ENCODE measurements at places on chromosomes 5 and 9.

GRCh38 chr5:54171645-54172384 lies 138.6 kb downstream of the ARL15 start:
- DNase-seq = peak; percentile 2

GRCh38 chr5:131973089-131973712 lies 27.7 kb upstream of the MEIKIN start:
- DNase-seq = no peak

DNA sequence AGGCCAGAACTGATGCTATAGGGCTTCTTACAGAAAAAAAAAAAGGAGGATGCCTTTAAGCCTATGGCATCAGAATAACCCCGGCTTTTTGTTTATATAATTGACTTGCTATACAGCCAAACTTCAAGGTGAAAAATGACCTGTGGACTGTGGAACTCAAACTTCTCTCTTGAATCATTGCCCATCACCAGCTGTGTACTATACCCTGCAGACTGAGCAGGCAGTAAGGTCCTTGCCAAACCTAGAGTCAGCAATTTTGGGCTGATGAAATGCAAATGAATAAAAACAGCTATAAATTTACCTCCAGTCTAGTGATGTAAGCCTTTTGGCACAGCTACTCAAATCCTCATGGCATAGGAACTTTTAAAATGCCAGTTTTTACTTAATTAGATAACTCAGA lies 44.5 kb upstream of the PPP3R2 start:
- DNase-seq = no peak

- DNase-seq = no peak
Observed at GRCh38 chr5:9437741-9438240, 108.1 kb downstream of the SEMA5A start.

GRCh38 chr9:137924169-137924568 lies 46.6 kb downstream of the CACNA1B start:
- no peak for DNase-seq

GRCh38 chr9:128107468-128108268 lies 19.9 kb downstream of the PTGES2 start:
- DNase-seq = no peak

- no peak for DNase-seq
Observed at GRCh38 chr9:83509402-83509801, 28.8 kb downstream of the FRMD3 start.

GRCh38 chr5:65198456-65199120 lies 283.1 kb downstream of the ADAMTS6 start:
- DNase-seq = no peak

DNA sequence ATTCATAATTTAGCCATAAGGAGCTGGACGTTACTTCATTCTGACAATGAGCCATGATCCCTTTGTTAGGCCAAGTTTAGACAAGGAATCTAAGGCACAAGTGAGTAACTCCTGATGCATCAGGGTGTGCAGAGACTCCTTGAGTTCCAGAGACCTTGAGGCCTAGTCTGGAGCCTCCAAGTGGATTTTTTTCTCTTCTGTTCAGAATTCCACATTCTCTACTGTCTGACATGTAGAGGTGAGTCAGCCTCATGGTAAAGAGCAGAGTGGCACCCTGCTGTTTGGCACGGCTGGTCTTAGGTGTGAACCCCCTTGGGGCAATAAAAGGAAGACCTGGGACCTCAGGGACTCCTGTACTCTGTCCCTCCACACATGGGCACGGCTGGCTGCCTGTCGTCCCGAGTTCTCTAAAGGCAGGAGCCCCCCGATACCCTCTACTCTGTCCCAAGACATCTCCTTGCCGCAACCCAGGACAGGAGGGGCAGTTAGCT lies 22.0 kb upstream of the TGFBI start:
- DNase-seq = no peak

DNA sequence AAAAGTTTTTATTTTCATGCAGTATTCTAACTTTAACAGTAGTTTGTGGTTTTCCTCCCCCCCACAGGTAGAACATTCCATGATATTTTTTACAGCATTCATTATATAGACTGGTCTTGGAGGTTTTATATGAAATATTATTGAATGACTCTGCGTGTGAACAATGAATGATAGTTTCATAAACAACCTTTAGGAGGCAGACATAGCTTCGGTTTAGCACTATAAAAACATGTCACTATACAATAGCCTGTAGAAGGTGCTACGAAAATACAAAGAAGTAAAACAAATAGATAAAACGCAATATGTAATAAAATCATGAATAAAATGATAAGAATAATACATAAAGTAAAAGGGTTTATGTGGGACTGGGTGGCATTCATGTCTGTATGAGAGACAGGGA lies 8.5 kb downstream of the KLF4 start:
- DNase-seq = no peak

DNA sequence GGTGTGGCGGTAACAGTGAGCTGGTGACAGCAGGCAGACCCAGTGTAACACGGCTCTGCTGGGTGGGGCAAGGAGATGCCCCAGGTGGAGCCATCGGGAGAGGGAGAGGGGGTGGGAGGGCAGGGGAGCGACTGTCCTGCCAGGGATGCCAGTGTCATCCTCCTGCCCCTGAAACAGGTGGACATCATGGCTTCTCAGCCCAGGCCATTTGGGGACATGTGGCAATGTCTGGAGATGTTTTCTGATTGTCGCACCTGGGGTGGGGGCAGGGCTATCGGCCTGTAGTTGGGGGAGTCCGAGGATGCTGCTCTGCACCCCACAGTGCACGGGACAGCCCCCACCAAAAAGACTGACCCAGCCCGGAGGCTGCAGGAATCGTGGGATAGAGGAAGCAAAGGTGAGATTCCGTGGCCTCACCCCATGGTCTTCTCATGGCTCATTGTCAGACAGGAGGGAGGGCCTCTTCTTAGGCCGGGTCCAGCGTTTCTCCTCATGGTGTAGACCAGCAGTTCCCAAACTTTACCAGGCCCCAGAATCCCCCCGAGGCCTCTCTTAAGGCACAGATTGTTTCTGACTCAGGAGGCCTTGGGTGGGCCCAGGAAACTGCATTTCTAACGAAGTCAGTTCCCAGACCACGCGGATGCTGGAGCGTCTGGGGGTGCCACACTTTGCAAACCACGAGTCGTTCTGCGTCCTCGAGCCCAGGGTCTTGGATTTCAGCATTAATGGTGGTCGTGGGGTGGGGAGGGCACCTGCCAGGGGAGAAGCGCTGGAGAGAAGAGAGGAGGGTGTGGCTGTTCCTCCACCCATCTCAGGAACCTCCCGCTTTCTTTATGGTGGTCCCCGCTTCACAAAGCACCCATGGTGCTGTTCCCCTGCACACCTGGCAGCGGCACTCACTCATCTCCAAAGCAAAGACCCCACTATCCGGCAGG lies 11.0 kb downstream of the COL5A1 start:
- DNase-seq = no peak

GRCh38 chr9:93039976-93040375 lies 18.5 kb upstream of the SUSD3 start:
- DNase-seq = no peak

GRCh38 chr9:109256336-109256735 lies 64.5 kb downstream of the EPB41L4B start:
- no peak for DNase-seq

- no peak for DNase-seq
Observed at GRCh38 chr5:117220730-117221129, 646.1 kb upstream of the SEMA6A start.

DNA sequence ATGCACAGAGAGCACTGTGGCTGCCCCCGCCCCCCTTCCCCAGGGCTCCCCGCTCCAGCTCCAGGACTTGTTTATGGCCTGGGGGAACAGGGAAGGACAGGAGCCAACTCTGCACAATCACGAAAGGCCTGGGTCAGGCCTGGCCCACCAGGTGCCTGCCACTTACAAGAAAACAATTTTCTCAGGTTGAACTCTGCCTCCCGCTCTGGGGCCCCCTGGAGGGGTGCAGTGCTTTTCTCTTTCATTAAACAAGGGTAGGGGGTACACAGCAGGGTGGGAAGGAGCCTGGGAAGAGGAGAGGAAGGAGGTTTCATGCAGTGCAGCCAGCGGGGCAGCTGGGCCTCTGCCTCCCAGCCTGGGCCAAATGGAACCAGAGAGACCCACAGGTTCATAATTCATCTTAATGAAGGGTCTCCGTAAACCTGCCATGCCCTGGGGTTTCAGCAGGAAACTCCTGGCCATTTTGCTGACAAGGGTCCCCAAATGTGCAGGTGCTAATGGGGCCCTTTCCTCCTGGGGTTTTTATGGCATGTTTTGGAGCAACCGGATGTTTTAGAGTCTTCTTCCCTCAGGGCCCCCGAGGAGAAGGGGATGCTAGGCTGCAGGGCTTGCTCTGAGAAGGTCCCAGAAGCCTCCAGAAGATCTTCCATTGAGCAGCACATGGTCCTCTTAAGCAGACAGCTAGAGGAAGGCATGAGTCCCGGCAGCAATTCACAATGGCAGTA lies 219.8 kb downstream of the SLIT3 start:
- DNase-seq = no peak

DNA sequence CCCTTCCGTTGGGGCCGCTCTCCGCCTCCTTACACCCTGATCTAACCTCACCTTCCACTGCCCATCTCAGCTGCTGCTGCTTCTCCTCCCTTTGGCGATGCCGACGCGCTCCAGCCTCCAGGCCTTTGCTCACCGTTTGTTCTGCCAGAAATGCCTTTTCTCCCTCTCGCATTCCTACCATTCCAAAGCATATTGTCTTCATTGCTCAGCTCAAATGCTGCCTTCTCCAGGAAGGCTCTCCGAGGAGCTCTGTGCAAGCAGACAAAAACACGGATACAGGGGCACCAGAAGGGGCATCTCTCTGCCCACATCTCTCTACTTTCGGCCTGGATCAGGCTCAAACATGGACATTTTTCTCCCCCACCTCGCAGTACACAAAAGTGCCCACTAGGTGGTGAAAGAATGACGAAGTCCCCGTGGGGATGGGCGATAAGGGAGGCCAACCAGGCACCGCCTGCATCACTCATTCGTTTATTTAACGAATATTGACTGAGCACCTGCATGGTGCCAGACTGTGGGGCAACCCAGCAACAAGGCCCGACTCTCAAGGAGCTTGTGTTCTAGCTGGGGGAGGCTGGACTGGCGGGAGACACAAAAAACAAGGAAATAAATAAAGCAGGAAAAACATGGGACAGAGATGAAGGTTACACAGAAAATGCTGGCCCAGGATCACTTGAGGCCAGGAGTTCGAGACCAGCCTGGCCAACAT lies 7.3 kb upstream of the GRHPR start:
- DNase-seq = peak; percentile 69

DNA sequence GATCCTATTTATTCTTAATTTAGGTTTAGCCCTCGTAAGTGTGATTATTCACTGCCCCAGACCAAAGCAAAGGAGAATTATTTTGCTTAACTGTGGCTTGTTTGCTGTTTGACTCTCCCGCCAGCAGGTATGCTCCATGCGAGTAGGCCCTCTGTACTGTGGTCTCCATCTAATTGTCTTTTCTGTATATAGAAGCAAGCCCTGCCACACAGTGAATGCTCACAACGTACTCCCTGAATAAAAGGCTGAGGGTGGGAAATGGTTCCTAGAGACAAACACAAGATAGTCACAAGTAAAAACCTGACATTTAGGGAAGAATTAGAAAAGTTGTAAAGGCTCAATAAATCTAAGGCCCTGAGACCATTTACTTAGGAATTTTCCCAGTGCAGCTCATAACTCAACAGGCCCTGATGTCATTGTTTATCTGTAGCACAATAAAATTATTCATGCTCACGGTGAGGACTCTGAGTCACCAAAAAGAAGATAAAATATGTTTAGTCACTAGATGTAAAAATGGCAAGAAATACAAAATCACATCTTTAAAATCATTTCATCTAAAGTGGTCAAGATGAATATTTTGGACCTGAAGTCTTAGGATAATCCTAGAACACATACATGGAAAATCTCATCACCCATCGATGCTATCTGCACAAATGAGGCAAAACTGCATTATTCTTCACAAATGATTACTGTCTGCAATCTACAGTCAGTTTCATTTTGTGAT lies 473.2 kb downstream of the ENC1 start:
- DNase-seq = no peak

DNA sequence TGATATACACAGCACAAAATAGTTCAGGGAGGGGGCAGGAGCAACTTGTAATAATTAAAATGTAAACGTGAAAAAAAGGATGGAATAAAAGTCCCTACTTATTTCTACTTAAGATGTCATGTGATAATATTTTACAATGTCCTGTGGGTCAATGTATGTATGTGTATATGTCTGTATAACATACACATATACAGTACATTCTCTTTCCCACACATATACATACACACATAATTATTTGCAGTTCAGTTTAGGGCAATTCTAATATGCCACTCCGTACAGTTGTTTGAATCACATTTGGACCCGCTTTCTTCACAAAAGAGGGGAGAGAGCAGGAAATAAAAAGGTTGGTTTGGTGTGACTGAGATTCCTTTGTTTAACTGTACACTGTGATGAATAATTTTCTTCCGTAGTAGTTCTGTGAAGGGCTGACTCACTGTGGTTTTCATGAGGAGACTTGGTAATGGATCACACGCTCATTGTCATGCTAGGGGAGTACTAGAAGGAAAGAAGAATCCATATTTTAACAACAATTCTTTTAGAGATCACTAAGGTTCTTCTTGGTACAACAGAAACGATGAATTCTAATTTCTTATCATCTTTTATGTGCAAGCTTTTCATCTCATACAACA lies 26.2 kb upstream of the ACOT12 start:
- DNase-seq = no peak

All from CD4-positive, alpha-beta T cell treated with Interferon alpha-2 for 1 hour (primary cell).